GM12864 (cell line): ENCODE measurements at places on chromosomes 2 and 18.

- DNase-seq = no peak
Observed at GRCh38 chr2:191697870-191698269, 19.9 kb downstream of the NABP1 start.

DNA sequence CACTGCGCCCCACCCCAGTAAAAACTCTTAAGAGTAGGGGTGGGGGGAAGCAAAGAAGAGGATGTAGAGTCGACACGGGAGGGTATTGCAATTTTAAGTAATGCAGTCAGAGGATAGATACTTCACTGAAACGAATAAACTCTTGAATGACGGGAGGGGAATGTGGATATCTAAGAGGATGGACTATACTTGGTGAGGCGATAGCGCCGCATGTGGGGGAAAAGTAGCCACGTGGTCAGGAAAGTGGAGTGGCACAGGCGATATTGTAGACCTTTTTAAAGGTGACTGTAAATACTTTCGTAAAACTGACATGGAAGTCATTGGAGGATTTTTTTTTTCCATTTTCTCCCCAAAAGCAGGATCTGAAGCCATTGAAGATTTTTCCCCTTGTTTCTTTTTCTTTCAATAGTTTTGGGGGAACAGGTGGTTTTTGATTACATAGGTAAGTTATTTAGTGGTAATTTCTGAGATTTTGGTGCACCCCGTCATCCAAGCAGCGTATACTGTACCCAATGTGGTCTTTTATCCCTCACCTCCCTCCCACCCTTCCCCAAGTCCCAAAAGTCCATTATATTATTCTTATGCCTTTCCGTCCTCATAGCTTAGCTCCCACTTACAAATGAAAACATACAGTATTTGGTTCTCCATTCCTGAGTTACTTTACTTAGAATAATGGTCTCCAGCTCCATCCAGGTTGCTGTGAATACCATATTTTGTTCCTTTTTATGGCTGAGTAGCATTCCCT, 13.8 kb downstream of the CLK1 start:
- no peak for DNase-seq

- no peak for DNase-seq
Observed at GRCh38 chr2:64819361-64819760, 165.6 kb upstream of the SERTAD2 start.

GRCh38 chr2:152500772-152501171, 165.8 kb downstream of the FMNL2 start:
- no peak for DNase-seq

GRCh38 chr2:203819434-203820133, 48.0 kb upstream of the CTLA4 start:
- DNase-seq = no peak

- peak; percentile 65 for DNase-seq
Observed at GRCh38 chr2:233124421-233125080, 64.4 kb downstream of the INPP5D start.
